Stimulated activated CD8-positive, alpha-beta memory T cell treated with anti-CD3 and anti-CD28 coated beads, Interleukin-12 subunit alpha, Interleukin-12 subunit beta, amount 100 ng/mL, for 1 hour (primary cell): ENCODE measurements at places on chromosomes 4 and X.

DNA sequence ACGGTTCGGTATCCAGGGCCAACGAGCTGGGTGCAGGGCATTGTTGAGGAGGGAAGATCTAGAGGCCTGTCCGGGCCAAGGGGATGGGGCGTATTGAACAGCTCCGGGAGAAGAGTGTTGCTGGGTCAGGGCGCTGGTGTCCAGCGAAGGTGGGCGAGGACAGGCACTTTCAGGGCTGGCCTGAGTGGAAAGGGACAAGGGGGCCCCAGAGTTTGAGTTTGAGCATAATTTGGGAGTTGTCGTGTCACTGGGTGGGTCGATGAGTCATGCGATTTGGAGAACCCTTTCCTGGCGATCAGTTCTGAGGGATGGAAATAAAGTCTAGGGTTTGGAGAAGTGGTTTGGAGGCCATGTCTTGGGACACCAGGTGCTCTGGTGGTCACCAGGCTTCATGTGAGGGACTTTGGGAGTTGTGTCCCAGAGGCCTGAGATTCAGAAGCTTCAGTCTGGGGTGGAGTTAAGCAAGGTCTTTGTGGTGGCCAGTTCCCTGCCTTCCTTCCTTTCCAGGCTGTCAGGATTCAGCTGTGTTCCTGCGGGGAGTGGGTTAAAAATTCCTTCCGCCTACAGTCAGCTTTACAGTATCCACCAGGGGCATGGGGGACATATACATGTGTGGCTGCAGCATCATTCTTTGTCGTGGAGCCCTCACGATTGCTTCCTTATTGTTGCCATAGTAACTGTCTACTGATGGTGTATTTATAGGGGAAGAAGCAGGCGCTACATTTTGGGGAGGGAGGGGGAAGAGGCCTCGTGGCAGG lies 504 bp downstream of the PRRG3 start:
- DNase-seq, result no peak

DNA sequence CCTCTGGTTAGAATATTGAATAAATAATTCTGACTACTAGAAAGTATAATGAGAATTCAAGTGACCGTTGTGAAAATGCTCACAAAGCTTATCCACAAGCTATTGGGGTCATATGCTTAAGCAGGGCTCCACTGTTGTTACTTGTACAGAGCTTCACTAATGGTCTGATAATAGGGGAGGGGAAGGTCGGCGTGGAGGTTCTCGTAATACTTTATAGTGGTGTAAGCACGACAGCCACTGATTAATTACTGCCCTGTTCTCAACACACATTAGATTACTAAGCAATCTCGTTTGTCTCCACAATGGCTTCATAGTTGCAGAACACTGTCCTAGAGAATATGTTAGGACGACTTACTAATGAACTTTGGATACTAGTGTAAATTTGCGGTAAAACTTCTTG lies 11.6 kb downstream of the UNC5C start:
- DNase-seq, result no peak

- no peak for DNase-seq
Observed at GRCh38 chr4:14221176-14221575, 593.7 kb upstream of the BOD1L1 start.

- DNase-seq, result no peak
Observed at GRCh38 chr4:105469736-105470135, 4.1 kb downstream of the PPA2 start.

DNA sequence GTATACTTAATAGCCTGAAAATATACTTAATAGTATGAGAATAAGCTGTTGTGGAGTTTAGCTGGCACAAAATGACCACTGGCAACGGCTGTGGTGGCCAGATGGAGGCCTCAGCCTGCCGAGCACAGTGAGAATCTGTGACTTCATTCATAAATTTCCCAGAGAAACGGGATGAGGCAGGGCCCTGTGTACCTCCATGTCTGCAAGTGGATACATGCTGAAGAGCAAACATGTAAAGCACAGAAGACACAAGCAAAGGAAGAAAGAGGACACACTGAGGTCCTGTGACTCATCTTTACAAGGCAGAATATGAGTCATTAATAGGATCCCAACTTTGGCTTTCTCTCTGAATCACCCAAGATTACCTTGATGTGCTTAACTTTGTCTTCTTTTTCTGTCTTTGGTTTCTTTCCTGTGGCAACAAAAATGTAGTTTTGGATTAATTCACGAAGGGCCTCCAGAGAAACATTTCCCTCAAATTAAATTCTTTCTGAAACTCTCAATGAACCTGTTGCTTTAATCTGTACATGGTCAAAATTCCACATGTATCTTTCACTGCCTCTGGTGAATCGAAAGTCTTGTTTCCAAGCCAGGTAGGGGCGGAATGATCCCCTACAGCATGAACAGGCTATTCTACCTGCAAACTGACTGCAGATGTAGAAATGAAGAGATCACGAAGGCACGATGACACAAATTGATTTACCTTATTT lies 56.4 kb downstream of the IRF2 start:
- no peak for DNase-seq

GRCh38 chr4:159201168-159201567 lies 98.3 kb downstream of the RAPGEF2 start:
- no peak for DNase-seq

DNA sequence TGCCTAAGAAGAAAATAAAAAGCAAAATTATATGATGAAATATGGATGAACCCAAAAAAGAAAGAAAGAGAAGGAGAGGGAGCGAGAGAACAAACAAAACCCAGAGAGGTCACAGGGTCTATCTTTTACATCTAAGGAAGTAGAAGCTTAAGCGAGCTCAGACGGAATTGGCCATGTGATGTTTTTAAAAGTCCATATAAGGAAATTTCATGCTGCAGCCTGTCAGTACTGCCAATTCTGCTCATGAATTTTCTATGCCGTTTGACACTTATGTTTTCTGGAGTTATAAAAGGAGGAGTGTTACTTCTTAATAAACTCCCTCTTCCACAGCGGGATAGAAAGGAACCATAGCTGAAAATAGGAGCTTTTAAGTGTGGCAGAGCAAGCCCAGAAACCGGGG lies 32.9 kb upstream of the DCX start:
- no peak for DNase-seq

DNA sequence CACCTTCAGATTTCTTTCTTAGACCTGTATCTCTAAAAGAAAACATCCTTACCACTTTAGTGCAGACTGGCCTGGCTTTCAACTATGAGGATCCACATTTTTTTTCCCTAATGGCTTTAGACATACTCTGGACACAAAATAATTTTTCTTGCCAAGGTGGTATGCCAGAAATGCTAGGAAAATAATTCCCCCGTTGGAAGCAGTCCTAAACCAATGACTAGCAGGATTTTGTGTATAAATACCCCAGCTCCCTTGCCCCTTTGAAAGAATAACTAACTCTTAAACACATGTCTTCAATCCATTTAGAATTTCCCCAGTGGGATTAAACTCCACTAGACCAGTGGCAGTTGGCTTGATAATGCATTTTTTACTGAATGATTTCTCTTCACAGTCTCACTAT lies 500.5 kb upstream of the FTHL17 start:
- DNase-seq, result no peak

GRCh38 chrX:24498181-24498580 lies 33.1 kb downstream of the PDK3 start:
- DNase-seq, result no peak

DNA sequence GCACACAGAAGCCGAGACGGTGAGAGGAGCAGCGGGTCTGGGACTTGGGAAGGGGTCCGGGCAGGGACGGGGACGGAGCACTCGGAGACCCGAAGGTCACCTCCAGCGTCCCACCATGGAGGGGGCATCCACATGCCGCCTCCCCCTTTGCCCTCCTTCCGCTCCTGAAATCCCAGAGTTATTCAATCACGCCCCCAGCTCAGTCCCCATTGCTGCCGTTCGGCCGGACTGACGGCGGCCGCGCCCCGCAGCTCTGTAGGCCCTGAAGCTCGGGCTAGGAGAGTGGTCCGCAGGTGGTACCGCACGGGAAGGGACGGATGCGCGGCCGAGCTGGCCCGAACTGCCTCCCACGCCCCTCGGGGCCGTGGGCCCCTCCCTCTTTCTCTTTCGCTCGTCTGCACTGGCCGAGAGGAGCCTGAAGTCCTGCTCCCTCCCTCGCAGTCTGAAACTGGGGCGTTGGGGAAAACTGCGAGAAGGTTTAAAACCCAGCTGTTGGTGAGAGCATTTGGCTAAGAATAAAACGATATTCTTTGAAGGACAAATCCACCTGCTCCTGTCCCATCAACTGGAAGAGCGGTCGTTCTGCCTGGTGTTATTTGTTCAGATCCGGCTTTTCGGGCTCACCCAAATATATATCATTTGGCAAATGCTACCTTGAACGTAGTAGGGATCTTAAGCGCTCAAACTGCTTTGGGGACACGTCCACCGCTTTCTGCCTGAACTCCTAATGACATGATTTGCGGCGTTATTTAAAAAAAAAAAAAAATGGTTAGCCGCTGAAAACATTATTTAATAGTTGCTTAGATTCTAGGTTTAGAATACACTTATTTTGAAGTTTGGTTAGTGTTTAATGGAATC lies 719 bp downstream of the USO1 start:
- DNase-seq, result peak; percentile 25

- no peak for DNase-seq
Observed at GRCh38 chr4:17120761-17121160, 222.3 kb upstream of the LDB2 start.

DNA sequence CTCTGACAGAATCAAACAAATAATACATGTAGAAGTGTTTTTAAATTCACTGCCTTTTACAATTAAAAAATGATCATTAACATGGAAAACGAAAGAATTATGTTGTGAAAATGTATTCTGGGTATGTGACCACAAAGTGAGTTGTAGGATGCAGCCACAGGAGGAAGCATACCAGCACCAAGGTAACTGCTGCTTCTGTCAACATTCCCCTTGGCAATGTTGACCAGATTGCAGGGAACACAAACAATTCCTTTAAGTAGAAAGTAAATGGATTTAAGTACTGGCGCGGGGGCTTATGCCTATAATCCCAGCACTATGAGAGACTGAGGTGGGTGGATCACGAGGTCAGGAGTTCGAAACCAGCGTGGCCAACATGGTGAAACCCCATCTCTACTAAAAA lies 1877.9 kb upstream of the PCDH7 start:
- no peak for DNase-seq

- no peak for DNase-seq
Observed at GRCh38 chrX:129593137-129593536, 53.1 kb downstream of the OCRL start.

- DNase-seq, result no peak
Observed at GRCh38 chr4:73741031-73741749, 821 bp downstream of the CXCL8 start.

GRCh38 chrX:150081076-150081475 lies 142.8 kb upstream of the EOLA2 start:
- no peak for DNase-seq
